ENCODE measurements at places on chromosomes 11 and 22.

GRCh38 chr11:288478-289397 lies at the start of gene PGGHG:
Gene PGGHG (plus strand): TSS chr11:289126. CDS start chr11:289817, 691 bp downstream.
- DNase-seq: peak; percentile 67

DNA sequence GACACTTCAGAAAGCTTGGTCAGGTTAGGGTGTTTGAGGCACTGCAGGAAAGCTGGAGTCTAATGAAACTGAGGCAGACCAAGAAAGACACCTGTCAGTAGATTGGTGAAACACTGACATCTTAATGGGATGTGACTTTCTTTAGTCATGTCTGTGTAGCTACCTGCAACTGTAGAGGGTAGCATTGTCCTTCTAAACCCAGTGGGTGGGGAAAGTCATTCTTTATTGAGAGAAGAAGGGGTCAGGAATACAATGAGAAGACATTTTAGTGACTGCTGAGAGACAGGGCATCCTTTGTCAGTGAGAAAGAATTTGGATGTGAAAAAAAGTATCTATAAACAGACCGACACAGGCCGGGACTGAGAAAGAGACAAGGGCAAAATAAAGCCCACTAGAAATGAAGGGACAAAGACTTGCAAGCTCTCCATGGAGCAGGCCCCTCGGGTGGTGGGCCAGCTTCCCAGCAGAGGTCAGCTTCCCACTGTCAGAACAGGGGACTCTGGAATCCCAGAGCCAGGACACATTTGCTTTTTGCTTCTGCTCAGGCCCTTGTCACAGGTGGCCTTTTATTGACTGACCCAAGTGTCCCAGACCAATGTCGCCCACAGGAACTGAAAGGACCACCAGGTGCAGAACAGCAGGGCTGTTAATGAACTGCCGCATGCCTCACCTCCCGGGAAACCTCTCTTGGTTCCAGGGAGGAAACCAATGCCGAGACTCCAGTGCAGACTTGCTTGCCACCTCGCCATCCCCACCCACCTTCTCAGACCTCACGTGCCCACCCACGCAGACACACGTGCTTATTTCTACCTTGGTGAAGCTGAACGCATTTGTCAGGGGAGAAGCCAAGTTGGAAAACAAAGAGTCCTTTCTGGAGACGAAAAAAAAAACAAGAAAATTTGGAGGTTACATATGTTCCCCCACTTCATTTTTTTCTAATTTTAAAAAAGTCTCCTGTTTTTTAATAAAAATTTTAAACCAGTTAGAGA lies 212.8 kb downstream of the TENM4 start:
- DNase-seq: peak; percentile 57

DNA sequence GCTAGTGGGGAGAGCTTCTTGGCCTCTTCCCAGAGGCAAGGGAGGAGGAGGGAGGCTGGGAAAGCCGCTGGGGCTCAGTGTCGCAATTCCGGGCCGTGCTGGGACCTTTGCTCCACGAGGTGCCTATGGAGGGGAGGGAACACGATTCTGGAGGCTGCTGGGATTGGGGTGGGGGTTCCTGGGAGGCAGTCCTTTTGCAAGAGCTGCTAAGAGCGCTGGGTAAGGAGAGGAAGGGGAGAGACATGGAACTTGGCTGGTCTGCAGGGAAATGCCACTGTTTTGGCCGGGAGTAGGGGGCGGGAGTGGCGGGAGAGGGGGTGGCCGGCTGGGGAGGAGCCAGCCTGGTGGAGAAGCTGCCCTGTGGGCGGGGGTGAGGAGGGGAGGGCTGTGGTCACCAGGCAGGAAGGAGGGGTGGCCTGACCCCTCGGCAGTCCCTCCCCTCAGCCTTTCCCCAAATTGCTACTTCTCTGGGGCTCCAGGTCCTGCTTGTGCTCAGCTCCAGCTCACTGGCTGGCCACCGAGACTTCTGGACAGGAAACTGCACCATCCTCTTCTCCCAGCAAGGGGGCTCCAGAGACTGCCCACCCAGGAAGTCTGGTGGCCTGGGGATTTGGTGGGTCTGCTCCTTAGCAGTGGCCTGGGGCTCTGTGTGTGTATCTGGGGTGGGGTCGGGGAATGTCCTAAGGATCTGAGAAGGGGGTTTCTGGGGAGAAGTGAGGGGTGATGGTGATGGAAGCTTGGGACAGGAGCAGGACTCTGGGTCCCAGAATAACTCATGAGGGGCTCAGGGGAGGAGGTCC lies at the start of gene NR1H3:
Gene NR1H3 (plus strand): TSS at position 480 of the 800 bp plus-strand sequence. CDS start 1,221 bp downstream, outside the sequence.
- DNase-seq: peak; percentile 54

- no peak for DNase-seq
Measured at GRCh38 chr22:35995772-35996171, 32.9 kb downstream of the RBFOX2 start.

GRCh38 chr11:130629039-130629438 lies 180.6 kb downstream of the ADAMTS15 start:
- no peak for DNase-seq
